Pancreas (tissue), 10 donors: ENCODE measurements at places on chromosomes 1 and 21. TPM values are rescaled to one million over a fixed set of nuclear protein-coding genes. Genes with fewer than 3 reads are reported as not detected.
A peak's percentile ranks its signal among the peaks of the same experiment; 100 is the strongest.

The PADI2 gene
- polyA plus RNA-seq = 0.80 TPM

DNA sequence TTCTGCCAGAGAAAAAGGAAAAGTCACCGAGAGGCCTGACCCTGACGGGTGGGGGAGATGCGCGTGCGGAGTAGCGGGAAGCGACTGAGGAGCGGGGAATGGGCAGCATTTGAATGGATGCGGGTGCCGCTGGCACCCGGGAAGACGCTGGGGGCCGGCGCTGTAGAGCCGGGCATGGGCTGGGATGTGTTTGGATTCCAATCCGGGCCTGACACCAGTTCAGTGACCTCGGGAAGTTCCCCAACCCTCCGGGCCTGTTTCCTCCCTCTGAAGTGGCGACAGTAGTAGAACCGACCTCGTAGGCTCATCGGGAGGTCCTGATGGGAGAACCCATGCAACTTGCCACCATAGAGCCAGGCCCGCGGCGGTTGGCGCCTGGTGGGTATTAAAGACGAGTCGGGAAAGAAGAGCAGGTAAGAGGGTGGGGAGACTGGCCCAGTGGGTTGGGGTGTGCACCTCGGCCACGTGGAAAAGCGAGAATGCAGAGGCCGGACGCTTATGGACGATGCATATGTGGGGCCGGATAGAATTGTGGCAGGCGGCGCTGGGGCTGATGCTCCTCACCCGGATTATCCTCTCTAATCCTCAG lies 642 bp upstream of the SLC16A1 start:
- peak; percentile 62 for DNase-seq

DNA sequence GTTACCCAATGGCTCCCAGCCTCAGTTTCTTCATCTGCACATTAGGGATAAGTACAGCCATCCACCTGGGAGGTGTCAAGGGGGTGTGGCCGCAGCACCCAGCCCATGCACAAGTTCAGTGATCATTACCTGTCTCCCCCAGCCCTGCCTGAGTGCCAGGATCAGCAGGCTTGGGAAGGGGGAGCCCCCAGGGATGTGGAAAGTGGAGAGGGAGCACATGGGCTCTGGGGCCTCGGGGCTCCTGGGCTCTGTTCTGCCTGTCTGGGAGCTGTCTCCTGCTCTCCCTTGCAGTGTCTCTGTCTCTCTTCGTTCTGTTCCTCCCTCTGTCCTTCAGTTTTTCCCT lies 10.8 kb upstream of the PADI1 start:
- no peak for DNase-seq

GRCh38 chr1:21311016-21311415 lies 20.8 kb upstream of the ECE1 start:
- peak; percentile 39 for DNase-seq

- no peak for DNase-seq
These were observed 666 bp downstream of the PAFAH2 start for GRCh38 chr1:25996966-25997827.

DNA sequence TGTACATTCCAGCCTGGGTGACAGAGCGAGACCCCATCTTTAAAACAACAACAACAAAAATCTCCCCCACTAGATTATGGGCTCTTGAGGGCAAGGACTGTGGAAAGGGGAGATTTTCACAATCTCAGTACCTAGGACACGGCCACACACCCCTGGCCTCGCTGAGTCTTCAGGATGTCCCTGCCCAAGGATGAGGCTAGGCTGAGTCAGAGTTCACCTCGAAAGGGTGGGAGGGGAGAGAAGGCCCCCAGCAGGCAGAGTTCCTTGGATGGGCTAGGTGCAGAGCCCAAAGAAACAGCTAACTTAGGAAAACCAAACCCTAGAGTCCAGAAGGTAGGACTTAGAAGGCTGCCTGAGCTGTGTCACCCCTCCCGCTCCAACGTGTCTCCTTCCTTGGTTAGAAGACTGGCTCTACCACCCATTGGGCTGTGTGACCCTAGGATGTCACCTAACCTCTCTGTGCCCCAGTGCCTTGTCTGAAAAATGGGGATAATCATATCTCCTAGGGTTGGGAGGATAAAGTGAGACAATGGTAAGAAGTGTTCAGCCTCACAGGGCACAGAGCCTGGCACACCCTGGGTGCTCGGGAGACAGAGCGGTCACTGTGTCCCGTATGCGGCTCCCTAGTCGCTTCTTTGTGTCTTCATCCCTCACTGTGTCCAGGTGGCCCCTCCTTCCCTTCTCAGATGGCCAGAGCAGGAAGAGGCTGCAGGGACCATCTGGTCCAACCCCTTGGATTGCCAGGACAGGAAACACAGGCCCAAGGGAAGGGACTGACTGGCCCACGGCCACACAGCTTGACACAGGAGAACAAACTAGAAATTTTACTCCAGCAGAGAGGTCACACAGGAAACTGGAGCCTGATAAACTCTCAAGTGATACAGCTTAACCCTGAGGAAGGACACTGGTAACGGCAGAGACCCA lies 11.2 kb downstream of the TRIM62 start:
- no peak for DNase-seq

DNA sequence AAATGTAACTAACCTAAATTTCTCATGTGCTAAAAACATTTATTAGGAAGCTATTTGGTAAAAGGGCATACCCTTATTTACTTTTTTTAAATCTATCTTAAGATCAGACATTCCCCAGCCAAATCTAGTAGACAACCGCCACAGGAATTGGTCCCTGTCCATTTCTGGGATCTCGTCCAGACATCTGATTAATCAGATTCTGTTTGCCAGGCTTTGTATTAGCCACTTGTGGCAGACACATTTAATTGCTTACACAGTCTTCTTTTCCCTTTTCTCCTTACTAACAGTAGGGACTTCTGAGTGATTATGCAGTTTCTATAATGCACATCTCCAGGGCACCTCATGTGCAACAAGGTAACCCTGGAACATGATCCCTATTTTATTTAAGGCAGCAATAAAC lies 449.0 kb upstream of the RGS18 start:
- DNase-seq = no peak
